ENCODE measurements at places on chromosomes 11 and 22.

- no peak for DNase-seq
These were observed 200.6 kb downstream of the CEP164 start for GRCh38 chr11:117528097-117528721.

DNA sequence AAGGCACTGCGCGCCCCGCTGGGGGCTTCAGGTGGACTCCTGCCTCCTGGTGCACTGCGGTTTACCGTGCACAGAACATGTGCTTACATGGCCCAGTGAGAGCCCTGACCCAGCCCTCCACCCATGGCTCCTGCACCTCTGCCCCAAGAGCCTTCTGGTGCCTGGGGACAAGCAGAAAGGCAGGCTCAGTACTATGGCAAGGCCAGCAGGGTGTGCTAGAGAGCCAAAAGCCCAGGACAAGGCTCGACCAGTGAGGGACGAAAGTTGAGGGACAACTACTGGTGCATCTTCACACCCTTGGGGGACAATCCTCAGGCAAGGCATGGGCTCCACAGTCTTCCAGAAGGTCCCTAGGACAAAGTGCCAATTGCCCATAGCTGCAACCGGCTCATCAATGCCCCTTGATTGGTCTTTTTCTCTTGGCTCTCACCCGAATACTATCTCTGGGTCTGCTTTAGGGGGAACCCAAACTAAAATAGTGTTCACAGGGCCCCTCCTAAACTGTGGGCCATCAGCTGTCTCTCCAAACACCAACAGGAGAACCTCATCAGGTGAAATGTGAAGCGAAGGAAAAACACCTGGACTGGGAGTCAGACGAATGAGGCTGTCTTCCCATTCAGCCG lies 13.5 kb downstream of the PGA5 start:
- DNase-seq, result peak; percentile 43

DNA sequence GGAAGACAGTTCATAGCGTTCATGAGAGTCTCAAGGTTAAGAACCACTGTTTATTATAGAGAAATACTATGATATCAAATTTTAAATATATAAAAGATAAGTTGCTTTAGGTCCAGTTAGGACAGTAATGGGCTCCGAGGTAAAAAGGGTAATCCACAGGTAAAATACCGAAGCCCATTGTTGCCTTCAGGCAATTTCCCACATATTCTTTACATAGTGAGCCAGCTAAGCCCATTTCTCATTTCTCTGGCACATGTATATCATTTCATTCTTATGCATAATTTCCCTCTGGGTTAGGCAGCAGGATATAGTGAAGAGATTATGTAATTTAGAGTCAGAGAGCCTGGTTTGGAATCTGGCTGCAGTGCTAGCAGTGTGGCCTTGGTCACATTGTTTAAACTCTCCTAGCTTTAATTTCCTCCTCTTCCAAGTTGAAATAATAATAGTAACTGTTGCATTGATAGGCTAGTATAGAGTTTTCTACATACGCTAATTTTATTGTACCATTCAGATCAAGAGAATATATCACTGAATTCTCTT lies 7.6 kb upstream of the POU2AF1 start:
- no peak for DNase-seq

GRCh38 chr11:125401235-125401634 lies 94.8 kb downstream of the FEZ1 start:
- DNase-seq, result no peak

- no peak for DNase-seq
These were observed 19.5 kb downstream of the TAB1 start for GRCh38 chr22:39419096-39419495.

- no peak for DNase-seq
These were observed 68.3 kb downstream of the DDIAS start for GRCh38 chr11:82969811-82970210.

GRCh38 chr11:128917144-128917724 lies 25.4 kb downstream of the TP53AIP1 start:
- no peak for DNase-seq

DNA sequence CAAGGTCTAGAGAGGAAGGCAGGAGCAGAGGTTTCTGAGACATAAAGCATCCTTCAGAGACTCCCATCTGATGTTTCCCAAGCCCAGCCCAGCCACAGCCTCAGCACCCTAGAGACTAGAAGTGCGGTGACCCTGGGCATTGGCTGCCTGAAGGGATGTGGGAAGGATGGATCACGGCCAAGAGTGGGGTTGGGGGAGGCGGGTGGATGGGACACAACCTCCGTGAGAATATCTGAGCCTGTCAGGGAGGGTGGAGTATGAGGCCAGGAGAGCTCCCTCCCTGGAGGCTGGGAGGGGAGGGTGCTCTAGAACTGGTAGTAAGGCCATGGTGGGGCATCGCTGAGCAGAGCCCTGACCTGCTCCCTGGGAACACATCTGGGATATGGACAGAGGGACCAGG lies 71.4 kb downstream of the CSNK2A3 start:
- no peak for DNase-seq

GRCh38 chr22:30201945-30202344 lies 44.6 kb downstream of the LIF start:
- DNase-seq, result no peak

DNA sequence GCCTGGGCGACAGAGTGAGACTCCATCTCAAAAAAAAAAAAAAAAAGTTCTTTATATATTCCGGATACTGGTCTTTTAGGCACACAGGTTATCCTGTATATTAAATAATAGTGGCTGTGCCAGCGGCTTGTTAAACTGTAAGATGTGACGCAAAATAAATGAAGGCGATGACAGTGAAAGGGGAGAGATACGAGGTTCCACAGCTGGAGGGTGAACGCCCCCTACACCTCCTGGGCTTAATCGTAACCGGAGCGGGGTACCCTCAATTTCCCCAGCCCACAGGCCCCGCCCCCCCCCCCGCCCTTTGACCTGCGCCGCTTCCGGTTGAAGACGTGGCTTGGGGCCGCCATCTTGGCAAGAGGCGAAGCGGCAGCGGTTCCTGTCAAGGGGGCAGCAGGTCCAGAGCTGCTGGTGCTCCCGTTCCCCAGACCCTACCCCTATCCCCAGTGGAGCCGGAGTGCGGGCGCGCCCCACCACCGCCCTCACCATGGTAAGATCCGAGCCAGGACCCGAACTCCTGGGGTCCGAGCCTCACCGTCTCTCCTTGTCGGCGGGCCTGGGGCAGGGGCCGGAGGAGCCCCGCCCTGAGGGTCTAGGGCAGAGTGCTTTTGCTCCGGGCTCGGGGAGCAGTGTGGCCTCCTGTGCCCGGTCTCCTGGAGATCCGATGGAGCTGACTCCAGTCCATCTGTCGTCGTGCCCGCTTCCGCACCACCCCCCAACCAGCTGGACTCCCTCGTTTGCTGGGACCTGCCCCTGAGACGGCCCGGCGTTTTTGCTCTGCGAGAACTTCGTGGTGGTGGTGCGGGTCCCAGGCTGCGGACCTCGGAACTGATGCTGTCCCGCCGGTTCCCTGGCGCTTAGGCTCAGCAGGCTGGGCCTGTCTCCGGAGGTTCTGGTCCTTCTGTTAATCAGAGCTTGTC lies at the start of gene ARCN1:
TSS of gene ARCN1 (plus strand) at position 349 of the 920 bp plus-strand sequence. CDS start at position 488, 139 bp downstream.
- DNase-seq, result peak; percentile 66
